ENCODE measurements at places on chromosomes 4 and X. TPM values are rescaled to one million over a fixed set of nuclear protein-coding genes. Genes with fewer than 3 reads are reported as not detected.

Gene LRCH2
- under 0.01 TPM for total RNA-seq

Gene NAA10
- 32.6 TPM for total RNA-seq

Gene SGCB
- total RNA-seq: 6.7 TPM

Gene MAOB
- not detected for total RNA-seq

Gene DMP1
- not detected for total RNA-seq

Gene MUC7
- total RNA-seq: not detected

Gene SLC10A4
- not detected for total RNA-seq

Gene SPANXA2
- not detected for total RNA-seq

Data from placental epithelial cell (primary cell).